ENCODE measurements at places on chromosomes 2 and 18.

DNA sequence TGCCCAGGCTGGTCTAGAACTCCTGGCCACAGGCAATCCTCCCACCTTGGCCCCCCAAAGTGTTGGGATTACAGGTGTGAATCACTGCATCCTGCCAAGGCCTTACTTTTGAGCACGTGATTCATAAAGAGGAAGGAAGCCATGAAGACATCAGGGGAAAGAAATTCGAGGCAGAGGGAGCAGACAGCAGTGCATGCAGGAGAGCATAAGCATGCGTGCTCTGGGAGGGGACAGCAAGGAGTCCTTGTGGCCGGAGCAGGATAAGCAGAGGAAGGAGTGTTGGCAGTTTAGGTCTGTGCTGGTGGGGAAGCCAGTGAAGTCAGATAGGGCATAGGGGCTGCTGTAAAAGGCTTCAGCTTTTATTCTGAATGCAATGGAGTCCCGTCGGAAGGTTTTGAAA lies 400.5 kb upstream of the RAB12 start:
- no peak for DNase-seq

DNA sequence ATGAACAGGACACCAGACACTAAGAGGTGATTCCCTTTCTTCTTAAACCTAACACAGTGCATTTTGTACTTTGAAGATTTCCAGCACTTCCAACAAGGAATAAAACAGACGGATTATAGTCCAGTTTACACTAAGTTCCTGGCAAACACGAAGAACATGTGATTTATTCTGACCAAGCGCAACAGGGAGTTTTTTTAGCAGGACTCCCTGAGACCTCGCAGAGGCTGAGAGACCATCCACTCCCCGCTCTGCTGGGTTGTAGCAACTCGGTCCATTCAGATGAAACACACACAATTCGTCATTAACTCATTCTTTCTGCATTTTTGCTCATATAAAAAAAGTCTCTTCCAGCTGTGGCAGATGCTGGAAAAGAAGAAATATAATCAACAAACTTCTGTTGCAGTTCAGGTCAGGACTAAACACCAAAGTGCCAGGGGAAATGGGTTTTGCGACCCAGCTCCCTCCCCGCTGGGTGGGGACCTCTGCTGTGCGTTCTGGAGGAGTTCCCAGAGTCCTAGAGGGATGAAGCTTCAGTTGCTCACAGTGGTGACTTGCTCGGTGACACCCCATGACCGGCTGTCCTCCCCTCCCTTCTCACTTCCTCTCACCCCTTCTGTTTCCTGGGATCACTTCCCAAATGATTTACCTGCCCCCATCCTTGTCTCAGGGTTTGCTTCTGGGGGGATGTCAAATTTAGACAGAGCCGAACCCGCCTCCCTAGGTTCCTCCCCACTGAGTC lies 52.5 kb downstream of the KCNF1 start:
- DNase-seq: no peak

GRCh38 chr2:160252278-160252887 lies 52.3 kb upstream of the ITGB6 start:
- peak; percentile 45 for DNase-seq

GRCh38 chr2:68689553-68690537 lies 44.8 kb upstream of the ARHGAP25 start:
- DNase-seq: no peak

DNA sequence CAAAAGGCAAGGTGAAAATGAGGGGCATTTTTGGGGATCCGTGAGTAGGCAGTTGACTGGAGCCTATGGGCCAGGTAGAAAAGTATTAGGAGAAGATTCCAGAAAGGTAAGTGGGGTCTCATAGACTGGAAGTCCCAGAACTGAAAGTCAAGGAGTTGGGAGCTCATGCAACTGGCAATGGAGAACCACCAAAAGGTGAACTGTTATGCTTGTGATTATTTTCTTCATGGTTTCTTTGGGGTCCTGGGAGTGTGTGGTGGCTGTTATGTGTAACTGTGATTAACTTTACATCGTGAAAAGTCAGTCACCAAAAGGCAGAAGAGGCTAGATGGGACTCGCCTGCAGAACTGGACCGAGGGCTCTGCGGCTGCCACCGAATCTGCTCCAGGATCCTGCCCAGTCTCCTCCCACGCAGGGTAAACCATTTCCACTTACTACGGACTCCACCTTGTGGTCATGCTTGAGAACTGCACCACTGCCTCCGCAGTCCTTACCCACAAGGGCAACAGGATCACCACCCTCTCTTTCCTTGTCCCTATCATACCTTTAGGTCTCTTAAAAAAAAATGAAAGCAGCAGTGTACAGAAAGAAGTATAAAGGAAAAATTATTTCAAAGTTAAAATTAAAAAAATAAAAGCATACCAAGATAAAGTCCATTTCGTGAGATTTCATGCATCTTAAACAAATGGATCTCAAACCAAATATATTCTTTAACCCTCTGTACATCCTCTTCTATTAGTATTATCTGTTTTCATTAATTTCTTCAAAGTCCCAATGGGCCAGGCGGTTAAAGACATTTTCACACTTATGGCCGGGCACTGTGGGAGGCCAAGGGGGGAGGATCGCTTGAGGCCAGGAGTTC lies 15.6 kb upstream of the CEP68 start:
- DNase-seq: peak; percentile 73

- DNase-seq: no peak
Measured at GRCh38 chr2:111970453-111970852, 72.0 kb downstream of the MERTK start.

GRCh38 chr2:182827182-182827879 lies 39.1 kb downstream of the FRZB start:
- no peak for DNase-seq

DNA sequence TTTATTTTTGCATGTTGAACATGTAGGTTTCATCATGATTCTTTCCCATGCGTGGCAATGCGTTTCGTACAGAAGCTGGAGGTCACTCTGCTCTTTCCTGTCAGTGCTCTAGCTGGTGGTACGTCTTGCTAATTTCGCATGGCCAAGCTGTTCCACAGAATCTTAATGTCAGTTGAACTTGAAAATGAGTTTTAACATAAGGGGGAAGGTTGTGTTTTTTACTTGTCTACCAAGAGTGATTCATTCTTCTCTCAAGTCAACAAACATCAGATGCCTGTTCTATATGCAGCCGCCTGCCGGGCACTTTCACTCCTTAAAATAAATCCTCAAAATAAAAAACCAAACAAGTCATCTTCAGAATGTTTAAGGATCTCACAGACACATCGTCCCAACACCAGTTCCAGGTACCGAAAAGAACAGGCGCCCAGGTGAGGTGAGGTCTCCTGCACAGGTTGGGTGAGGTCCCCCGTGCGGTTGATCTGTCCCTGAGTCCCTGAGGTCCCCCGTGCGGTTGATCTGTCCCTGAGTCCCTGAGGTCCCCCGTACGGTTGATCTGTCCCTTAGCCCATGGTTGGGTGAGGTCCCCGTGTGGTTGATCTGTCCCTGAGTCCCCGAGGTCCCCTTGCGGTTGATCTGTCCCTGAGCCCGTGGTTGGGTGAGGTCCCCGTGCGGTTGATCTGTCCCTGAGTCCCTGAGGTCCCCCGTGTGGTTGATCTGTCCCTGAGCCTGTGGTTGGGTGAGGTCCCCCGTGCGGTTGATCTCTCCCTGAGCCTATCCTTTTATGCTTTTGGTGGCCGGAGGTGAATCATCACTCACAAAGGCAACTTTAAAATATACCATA lies 57.0 kb upstream of the KCNG2 start:
- no peak for DNase-seq

DNA sequence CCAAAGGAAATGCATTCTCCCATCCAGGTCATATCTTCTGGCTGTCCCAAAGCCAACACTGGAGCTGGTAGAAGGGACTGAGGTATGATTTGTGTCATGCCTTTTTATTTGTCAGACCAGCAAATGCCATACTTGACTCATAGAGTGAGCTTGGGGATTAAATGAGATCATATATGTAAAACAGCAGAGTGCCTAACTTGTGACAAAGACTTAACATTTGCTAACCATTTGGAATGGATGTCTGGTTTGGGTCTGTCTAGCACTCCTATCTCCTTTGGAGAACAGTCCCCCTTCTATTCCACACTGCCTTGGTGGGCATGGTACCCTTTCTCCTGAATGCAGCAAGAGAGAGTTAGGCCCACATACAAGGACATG lies 128.5 kb upstream of the LGALSL start:
- no peak for DNase-seq

DNA sequence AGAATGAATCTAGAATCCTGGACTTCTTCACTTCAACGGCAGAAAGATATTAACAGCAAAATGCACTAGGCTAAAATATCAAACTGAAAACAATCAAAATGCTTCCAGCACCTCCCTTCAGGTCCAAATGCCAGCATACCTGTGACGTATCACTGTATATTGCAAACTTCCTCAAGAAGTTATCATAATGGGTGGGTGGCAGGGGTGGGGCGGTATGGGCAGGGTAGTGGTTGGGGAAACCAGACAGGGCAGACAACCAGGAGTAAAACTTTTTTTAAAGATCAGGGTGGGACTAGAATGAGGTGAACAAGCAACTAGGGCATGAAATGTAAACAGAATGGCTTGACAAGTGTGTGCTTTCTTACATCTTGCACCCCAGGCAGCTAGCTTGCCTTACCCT lies 140.9 kb downstream of the SATB2 start:
- no peak for DNase-seq

GRCh38 chr2:88191722-88192042 lies 21.5 kb downstream of the THNSL2 start:
- no peak for DNase-seq

DNA sequence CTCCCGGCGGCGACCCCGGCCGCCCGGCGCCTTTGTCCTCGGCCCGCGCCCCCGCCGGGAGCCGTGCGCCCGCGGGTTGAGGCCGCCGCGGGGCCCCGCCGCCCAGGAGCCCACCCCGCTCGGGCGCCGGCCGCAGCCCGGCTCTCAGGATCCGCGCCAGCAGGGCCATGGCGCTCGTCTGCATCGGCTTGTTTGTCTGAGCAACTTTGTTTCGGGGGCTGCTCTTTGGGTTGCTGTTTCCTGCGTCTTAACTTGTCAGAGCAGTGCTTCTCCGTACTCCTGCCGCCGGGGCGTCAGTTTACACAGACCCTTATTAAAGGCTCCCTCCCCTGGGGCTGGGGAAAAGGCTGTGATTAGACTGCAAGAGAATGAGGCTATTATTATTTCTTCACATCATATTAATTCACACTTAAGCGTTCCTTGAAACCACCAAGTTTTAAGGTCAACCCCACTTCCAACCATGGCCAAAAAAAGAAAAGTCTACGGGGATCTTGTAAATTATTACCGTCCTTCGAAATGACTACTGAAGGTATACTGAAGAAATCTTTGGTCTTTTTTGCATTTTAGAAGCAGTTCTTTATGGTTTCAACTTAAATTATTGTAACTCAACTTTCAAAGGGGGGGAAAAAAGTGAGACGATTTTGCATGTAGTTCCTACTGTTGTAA lies at the start of gene CYP27C1:
TSS of gene CYP27C1 (minus strand) at position 198 of the 666 bp plus-strand sequence. CDS start at position 169, 29 bp downstream.
- peak; percentile 19 for DNase-seq

DNA sequence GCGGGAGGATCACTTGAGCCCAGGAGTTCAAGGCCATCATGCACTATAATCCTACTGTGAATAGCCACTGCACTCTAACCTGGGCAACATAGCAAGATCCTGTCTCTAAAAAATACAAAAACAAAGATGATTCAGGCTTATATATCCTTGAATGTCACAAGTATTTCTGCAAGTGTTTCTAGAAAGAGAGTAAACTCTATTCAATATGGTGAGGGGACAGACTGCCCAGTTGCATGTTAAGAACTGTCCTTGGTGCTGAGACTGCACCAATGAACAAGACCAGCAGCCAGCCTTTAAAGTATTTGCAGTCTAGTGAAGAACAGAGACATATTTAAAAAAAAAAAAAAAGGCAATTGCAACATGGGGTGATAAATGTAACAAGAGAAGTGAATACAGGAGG lies 16.4 kb downstream of the MAP3K19 start:
- no peak for DNase-seq

DNA sequence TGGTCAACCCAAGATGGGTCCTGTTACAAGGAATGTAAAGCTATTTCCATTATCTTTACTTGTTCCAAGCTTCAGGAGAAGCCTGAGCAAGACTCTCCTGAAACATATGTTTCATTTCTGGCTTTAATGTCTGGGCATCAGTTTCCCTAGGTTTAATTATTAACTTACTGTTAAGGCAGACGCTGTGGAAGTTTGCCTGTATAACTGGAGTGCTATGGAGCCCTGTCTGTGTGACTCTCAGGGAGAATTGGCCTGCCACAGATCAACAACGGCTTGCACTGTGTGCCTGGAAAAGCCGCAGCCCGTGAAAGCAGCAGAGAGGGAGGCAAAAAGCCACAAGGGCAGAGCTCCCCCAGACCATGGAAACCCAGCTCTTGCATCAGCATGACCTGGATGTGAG lies 22.1 kb upstream of the LONRF2 start:
- DNase-seq: no peak
